Chondrocyte (in vitro differentiated cells): ENCODE measurements at places on chromosomes 6 and 20. TPM values are rescaled to one million over a fixed set of nuclear protein-coding genes. Genes with fewer than 3 reads are reported as not detected.

TCP11 gene
- total RNA-seq, result not detected in 3 replicates

DNA sequence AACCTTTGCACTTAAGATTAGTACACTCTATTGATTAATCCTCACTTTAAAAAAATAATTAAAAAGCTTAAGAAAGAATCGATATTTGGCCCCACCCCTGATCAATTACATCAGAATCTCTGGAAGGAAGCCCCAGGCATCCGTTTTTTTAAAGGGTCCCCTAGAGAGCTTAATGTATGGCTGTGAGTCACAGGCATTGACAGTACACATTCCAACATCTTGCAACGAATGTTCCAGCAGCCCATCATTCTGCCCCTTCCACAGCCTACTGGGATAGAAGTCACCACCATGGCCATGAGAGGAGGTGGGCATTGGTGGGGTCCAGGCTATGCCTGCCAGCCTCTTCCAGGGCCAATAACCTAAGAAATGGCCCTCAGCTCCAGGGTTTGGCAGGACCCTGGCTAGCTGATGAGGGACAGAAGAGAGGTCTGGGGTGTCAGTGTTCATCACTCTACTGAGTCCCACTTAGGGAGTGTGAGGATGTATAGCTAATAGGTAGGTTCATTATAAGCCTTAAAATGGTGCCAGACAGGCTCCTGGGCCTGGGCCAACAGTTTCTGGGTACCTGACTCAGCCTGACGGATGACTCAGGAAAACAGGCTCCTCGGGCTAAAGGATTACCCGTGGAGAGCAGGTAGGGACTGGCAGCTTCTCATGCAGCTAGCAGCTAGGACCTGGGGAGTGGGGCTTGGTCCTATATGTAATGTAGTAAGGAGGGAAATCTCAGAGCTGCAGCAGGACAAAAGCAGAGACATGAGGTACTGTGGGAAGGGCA lies 40.4 kb downstream of the MDGA1 start:
- peaks cover 29% of the 10 kb centered on the region for H3K36me3 ChIP-seq
- H3K27ac ChIP-seq, result no peak overlapping the region
- H3K4me1 ChIP-seq, result no peaks in the 10 kb centered on the region
- no peak for DNase-seq

SCP2D1 gene
- not detected in 3 replicates for total RNA-seq

GSTA5 gene
- total RNA-seq, result not detected in 3 replicates

DNA sequence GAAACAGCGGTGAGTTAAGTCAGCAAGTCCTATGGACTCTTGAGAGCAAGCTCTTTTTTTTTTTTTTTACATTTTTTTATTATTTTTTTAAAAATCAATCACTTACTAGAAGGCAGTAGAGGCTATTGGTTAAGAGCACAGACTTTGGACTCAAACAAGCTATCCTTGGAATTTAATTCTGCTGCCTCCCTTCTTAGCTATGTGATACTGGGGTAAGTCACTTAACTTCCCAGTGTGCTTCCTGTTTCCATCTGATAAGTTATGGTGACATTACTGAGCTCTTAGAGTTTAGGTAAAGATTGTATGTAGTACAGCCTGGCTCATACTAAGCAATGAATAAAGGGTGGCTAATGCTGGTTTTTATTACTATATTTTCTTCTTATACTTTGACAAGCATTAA lies 770.5 kb upstream of the FLRT3 start:
- no peak overlapping the region for H3K27ac ChIP-seq
- no peak for DNase-seq
- no peaks in the 10 kb centered on the region for H3K36me3 ChIP-seq
- peaks cover 2% of the 10 kb centered on the region for H3K4me1 ChIP-seq
- H3K27me3 ChIP-seq, result no peaks in the 10 kb centered on the region
- H3K4me3 ChIP-seq, result no peak overlapping the region

- DNase-seq, result no peak
- no peak overlapping the region for H3K27ac ChIP-seq
- no peak overlapping the region for H3K4me3 ChIP-seq
- H3K36me3 ChIP-seq, result peaks cover 2% of the 10 kb centered on the region
- no peaks in the 10 kb centered on the region for H3K4me1 ChIP-seq
Observed at GRCh38 chr6:166926748-166927147, 29.6 kb downstream of the RNASET2 start.

DNA sequence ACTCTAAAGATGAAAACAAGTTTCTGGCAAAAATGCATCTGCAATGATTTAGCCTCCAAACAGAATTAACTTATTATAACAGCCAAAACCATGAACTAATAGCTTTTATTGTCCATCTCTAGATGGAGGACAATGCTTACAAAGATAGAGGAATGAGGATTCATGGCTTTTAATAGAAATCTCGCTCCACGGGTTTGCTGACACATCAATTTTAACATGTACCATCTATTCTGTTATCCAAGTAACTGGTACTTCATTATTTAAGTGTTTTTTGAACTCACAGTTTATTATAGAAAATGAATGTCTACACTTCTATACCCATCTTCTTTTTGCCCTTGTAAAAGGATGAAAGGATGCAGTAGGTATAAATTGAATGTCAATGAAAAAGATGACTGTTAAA lies 10.8 kb downstream of the TMX4 start:
- H3K4me1 ChIP-seq, result no peaks in the 10 kb centered on the region
- DNase-seq, result no peak
- H3K27ac ChIP-seq, result no peak overlapping the region
- no peaks in the 10 kb centered on the region for H3K27me3 ChIP-seq

CFAP61 gene
- total RNA-seq, result not detected in 3 replicates

DNA sequence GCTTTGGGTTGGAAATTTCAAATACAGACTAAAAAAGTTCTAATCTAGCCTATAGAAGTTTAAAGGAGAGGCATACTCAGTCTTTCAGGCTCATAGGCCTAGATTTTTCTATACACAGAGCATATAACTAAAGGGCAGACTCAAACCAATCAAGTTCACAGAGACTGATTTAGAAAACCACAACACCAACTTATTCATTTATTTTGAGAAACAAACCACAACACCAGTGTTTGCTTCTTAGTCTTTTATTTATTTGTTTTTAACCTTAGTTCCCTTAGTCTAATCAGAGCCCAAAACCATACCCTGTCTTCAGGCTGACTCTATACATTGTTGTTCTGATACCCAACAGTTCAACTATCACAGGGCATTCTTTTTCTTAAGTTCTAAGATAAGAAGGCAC lies 103.7 kb downstream of the REV3L start:
- H3K36me3 ChIP-seq, result peaks cover 51% of the 10 kb centered on the region
- no peaks in the 10 kb centered on the region for H3K27me3 ChIP-seq
- no peak for DNase-seq
- H3K4me3 ChIP-seq, result no peak overlapping the region

- peak overlapping the region; percentile 76 for H3K27ac ChIP-seq
- DNase-seq, result no peak
- H3K27me3 ChIP-seq, result no peaks in the 10 kb centered on the region
- peaks cover 35% of the 10 kb centered on the region for H3K4me1 ChIP-seq
Observed at GRCh38 chr20:47256668-47257236, 99.7 kb downstream of the ZMYND8 start.

DNA sequence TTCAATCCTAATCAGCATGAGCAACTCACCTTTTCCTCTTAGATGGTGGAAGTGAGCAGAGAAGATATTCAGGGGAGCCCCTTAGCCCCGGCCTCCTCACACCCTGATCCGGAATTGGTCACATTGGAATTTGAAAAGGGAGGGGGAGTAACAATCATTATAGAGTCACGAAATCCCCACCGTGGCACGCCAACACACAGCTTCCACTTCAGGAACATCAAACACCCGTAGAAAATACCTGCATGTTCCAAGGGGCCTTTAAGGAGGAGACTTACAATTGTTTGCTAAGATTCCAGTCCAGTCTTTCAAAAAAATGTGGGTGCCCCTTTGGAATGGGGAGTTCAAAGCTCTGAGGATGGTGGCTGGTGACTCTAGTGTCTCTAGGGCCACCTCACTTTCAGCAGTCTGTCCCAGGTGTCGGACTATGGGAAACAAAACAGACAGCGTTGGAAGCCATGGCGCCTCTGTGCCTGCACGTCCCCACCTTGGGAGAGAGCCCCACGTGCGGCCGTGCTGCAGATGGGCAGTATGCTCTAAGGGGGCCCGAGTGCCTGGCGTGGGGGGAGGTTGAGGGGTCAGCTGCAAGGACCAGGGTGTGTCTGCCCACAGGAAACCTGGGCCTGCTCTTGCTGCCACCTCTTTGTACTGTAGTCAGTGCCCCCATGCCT lies 2.4 kb downstream of the CD93 start:
- H3K4me3 ChIP-seq, result no peak overlapping the region
- no peak overlapping the region for H3K27ac ChIP-seq
- no peak for DNase-seq
- peaks cover 2% of the 10 kb centered on the region for H3K27me3 ChIP-seq

DNA sequence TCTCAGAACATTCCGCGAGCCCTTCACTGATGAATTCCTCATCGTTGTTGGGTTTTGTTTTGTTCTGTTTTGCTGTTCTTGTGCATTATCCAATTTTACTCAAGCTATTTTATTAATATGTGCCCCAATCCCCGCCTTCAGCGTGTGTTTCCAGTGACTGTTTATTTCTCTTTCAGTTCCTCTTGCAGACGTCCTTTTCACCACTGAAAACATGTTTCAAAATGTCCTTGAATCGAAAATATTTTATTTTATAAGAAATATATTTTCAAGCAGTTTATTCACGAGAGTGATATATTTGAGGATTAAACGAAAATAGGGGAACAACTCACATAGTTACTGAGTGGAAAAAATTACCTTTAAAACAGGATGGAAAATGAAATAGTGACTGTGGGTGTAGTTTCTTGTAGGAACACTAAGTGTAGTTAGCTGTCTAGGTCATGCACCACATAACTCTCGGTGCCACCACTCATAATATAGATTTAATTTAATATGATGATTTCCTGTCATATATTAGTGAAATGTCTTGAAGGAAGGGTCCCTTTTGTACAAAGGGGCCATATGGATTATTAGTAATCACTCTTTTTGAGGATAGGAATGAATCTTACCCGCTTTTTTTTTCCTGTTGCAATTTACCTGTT lies 45.3 kb upstream of the HDDC2 start:
- peaks cover 15% of the 10 kb centered on the region for H3K4me1 ChIP-seq
- no peaks in the 10 kb centered on the region for H3K36me3 ChIP-seq

ISM1 gene
- total RNA-seq, result 0.31 to 1.2 TPM (median 0.97 TPM) in 3 replicates

MEI4 gene
- not detected in 3 replicates for total RNA-seq

GRCh38 chr6:127186889-127187288 lies 68.4 kb downstream of the RSPO3 start:
- no peaks in the 10 kb centered on the region for H3K36me3 ChIP-seq
- no peak overlapping the region for H3K4me3 ChIP-seq
- no peak overlapping the region for H3K27ac ChIP-seq
- no peaks in the 10 kb centered on the region for H3K27me3 ChIP-seq
- DNase-seq, result no peak
- H3K4me1 ChIP-seq, result peaks cover 8% of the 10 kb centered on the region

MYBL2 gene
- 14.6 to 16.8 TPM (median 15.7 TPM) in 3 replicates for total RNA-seq

DNA sequence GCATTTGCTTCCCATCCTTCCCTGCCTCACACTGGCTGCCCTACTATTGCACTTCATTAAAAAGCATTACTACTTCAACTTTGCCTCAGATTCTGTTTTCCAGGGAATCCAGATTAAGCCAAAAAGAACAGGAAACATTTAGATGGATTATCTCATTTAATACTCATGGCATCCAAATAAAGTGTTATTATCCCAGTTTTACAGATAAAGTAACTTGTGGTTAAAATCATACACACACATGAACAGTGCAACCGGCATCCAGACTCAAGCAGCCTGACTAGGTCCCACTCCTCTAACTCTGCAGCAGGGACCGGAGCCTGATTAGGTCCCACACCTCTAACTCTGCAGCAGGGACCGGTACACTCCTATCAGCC lies 72.3 kb downstream of the GPR6 start:
- H3K4me1 ChIP-seq, result peaks cover 2% of the 10 kb centered on the region
- H3K27me3 ChIP-seq, result peaks cover 8% of the 10 kb centered on the region
- no peak overlapping the region for H3K27ac ChIP-seq
- H3K36me3 ChIP-seq, result no peaks in the 10 kb centered on the region
- H3K4me3 ChIP-seq, result no peak overlapping the region
- no peak for DNase-seq

- H3K27ac ChIP-seq, result peak overlapping the region; percentile 92
- peaks cover 86% of the 10 kb centered on the region for H3K4me1 ChIP-seq
- H3K27me3 ChIP-seq, result no peaks in the 10 kb centered on the region
- no peak for DNase-seq
- no peak overlapping the region for H3K4me3 ChIP-seq
Observed at GRCh38 chr20:49585585-49586245, 17.8 kb upstream of the PTGIS start.

- no peak for DNase-seq
- H3K27ac ChIP-seq, result no peak overlapping the region
- peaks cover 21% of the 10 kb centered on the region for H3K4me1 ChIP-seq
- H3K4me3 ChIP-seq, result peak overlapping the region; percentile 33
- H3K27me3 ChIP-seq, result no peaks in the 10 kb centered on the region
Observed at GRCh38 chr6:42898891-42899361, 16.9 kb upstream of the PTCRA start.
